Stimulated activated CD4-positive, alpha-beta T cell treated with anti-CD3 and anti-CD28 coated beads, Interleukin-15, amount 100 ng/mL, for 48 hours (primary cell): ENCODE measurements at places on chromosomes 2 and 18.

DNA sequence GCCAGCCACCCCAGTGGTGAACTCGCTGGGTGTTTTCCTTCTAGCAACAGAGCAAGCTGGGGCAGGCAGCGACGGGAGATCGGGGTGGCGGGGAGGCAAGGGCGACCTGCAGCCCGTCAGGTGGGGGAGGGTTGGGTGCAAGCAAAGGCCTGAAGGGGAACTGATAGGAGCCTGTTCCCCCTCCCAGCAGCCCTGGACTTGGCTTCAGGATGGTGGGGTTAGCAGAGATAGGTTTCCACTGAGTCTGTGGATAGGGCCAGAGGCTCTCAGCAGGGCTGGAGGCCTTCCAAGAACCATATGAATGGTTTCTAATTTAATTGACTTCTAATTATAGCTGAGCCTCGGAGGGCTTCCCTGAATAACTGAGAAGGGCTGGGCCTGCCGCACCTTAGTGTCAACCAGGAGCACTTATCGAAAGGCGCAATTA, 55.3 kb downstream of the EDAR start:
- DNase-seq, result no peak

DNA sequence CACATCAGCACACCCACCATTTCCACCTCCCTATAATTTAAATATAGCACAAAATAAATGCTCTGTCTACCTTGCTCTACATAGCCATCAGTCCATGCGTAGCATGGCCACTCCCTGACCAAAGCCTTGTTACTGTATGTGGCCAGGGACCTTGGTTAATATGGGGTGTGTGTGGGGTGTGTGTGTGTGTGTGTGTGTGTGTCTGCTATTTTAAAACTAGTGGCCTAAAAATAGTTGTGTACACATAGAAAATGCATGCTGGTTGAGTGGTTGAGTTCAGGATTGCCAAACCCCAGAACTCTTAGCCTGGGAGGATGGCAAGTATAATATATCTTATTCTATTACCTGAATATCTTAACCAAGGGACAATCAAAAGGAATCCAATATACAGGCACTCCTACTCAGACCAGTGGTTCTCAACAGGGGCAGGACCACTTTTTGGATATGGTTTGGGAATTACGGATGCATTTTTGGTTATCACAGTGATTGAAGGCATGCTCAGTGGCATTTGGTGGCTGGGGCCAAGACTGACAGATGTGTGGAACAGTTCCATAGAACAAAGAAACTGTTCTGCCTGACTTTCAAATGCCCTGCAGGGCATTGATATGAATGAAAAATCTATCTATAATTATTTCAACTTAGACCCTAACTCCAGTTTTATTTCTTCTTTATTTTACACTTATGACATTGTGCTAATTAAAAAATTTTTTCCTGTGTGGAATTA, 72.3 kb upstream of the PSME4 start:
- DNase-seq, result no peak

- DNase-seq, result no peak
Observed at GRCh38 chr2:8679567-8679826, 2.4 kb upstream of the ID2 start.

DNA sequence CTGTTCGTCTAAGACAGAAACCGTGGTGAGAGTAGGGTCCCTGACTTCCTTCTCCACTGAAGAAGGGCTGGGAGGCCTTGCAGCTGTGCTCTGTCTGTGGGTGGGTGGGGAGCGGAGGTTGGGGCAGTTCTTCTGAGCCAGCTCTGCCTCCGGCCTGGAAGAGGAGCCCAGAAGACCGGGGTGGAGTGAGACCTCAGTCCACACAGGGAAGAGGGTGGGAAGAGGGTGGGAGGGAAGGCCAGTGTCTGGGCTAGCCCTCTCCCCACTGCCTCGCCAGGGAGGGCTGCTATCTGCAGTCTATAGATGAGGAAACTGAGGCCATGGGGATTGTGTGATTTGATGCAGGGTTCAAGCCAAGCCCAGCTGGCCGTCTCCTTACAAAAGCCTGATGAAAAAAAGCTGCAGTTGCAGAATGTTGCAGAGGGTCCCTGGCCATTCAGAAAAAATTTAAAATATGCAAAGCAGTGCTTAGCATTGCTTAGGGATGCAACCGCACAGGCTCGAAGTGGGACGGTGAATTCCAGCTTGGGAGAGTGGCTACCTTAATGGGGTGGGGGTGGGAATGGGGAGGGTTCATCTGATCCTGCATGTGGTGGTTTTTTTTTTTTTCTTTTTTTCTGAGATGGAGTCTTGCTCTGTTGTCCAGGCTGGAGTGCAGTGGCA, 181.6 kb upstream of the HS6ST1 start:
- no peak for DNase-seq

DNA sequence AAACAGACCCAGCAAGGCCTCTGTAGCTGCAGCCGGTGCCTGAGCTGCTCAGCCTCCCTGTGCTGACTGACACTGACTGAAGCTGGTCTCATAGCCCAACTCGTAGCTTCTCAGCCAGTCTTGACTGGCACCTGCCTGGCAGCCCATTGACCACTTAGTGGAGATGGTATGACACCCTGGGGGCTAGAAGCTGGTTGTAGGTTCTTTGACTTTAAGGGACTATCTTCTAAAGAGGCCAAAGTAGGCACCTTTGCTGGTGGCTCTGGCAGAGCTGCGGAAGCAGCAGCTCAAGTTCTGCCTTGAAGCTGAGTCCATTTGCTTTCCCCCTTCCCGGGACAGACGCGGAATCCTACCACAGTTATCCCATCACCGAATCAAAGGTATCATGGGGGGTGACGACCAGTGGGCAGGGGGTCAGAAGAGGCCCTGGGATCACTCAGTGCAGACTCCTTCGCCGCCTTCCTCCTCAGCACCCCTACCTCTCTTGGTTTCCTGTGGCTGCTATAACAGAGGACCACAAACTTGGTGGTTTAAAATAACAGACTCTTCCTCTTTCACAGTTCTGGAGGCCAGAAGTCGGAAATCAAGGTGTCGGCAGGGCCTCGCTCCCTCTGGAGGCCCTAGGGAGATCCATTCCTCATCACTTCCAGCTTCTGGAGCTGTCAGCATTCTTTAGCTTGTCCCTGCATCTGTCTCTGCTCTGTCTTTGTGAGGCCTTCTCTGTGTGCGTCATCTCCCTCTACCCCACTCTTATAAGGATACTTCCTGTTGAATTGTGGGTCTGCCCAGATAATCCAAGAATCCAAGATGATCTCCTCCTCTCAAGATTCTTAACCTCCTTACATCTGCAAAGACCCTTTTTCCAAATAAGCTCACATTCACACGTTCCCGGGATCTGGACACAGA, 13.7 kb upstream of the FOSL2 start:
- no peak for DNase-seq

- DNase-seq, result no peak
Observed at GRCh38 chr2:127448526-127448925, 30.3 kb downstream of the PROC start.

- DNase-seq, result no peak
Observed at GRCh38 chr18:76487782-76488181, 7.3 kb downstream of the ZNF516 start.

DNA sequence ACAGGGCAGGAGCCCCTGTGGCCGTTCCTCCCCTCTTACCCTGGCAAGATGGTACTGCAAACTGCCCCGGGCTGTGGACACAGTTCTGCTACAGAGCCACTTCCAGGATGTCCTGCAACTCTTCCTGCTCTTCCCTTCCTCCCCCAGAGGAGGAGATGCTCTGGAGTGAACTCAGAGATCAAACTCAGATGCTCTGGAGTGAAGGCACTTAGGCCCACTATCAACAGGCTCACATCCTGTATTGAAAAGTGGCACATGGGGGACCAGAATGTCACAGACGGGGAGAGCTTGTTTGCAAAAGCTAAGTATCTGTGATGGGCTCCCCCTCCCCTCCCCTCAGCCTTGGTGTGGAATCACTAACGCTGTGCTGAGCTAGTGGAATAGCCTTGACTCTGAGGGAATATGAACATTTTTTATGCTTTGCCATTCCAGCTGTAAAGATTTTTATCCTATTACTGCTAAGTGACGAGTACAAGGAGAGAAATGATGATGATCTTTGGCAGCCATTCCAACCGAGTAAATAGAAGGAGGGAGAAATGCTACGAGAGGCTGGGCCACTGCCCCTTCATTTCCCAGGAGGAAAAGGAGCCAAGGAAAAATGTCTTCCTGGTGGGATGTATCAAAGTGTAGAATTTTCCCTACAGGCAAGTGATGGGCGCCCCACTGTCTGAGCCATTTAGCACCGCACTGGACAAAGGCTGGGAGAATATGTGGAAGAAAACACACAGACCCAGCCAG, 152.6 kb downstream of the GALNT14 start:
- no peak for DNase-seq

- DNase-seq, result no peak
Observed at GRCh38 chr2:3243804-3244203, 133.8 kb downstream of the EIPR1 start.

DNA sequence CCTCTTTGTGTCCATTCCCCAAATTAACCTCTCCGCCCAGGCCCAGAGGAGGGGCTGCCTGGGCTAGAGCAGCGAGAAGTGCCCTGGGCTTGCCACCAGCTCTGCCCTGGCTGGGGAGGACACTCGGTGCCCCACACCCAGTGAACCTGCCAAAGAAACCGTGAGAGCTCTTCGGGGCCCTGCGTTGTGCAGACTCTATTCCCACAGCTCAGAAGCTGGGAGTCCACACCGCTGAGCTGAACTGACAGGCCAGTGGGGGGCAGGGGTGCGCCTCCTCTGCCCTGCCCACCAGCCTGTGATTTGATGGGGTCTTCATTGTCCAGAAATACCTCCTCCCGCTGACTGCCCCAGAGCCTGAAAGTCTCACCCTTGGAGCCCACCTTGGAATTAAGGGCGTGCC, 13.5 kb downstream of the KHK start:
- DNase-seq, result no peak

GRCh38 chr2:21282515-21282898, 158.7 kb downstream of the TDRD15 start:
- no peak for DNase-seq

DNA sequence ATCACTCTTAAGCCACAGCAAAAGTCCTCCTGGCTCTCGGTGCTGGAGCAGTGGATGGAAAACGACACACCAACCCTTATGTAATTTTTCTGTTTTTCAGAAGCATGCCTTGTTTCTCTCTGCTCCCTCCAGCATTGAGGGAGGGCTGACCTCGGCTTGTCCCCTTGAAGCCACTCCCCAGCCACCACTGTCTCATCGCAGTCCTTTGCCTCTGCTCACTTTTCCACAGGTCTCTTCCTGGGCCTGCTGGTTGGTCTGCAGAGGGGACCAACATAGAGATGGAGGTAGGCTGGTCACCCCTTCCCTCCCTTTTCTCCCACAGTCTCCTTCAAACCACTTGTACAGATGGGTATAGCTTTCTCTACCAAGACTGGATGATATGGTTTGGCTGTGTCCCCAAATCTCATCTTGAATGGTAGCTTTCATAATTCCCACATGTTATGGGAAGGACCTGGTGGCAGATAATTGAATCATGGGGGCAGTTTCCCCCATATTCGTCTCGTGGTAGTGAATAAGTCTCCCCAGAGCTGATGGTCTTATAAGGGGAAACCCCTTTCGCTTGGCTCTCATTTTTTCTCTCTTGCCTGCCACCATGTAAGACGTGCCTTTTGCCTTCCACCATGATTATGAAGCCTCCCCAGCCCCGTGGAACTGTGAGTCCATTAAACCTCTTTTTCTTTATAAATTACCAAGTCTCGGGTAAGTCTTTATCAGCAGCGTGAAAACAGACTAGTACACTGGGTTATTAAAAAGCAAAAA, 14.3 kb upstream of the RIOK3 start:
- no peak for DNase-seq

DNA sequence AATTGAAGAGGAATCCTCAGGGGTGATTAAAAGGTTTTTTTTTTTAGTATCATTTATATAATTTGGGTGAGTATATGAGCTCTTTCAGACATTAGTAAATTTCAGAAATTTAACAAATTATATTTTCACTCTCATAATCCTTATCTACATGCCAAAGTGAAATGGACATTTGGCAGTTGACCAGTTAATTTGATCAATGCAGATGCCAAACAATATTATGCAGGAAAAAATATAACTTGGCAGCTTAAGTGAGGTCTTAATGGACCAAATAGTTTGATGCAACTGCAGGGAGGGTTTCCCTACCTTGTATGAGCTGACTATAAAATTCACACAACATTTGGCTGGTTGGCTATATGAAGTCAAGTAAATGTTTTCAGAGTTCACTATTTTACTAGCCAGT, 185.2 kb downstream of the CCDC102B start:
- DNase-seq, result no peak

DNA sequence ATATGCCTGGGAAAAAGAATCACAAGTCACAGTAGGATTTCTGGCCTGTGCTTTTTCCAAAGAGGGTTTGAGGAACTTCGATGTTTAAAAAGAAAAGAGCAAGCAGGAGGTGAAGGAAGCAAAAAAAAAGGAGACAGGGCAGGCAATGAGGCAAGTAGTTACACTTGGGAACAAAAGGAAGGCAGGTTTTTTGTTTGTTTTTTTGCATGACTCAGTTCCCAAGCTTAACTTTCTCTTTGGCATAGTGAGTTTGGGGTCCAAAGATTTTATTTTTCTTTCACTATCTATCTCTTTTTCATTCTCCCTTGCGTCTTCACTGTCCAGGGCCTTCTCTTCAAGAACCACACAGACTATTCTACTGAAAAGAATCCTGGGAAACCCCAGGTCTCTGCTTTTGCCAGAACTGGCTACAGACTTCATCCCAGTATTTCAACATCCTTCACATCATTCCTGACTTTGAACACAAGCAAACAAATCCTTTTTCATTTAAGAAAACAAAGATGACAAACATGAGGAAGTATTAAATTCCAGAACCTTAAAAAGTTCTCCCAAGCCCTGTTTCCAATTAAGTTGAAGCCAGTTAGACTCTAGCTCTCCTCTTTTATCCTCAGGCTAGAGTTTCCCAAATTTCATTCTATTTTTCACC, 210.7 kb upstream of the RND3 start:
- DNase-seq, result no peak

DNA sequence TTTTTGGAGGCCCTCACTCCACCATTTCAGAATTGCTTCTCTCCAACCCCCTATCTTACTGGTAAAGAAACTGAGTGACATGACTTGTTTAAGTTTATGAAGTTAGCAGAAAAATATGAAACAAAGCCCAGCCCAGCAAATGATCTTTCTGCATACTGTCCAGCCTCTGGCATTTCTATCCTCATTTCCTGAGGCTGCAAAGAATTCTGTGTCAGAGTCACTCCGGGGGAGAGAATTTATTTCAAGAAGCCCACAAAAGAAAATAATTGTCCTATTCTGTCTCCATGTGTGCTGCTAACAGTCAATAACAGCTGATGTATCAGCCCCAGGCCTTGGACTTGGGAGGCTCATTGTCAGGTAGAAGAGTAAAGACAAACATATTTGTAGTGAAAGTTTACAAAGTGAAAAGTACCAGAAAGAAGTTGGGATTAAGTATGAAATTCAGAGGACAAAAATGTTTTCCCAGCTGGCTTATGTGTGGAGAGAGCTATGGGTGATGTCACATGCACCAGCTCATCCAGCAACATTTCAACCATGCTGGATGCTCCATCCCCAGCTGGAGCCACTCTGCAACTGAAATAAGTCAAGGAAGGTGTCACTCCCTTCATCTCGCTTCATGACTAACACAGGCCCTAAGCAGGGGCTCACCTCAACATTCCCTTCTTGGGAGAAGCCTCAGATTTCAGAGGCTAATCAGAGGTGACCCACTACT, 42.3 kb downstream of the TRABD2A start:
- DNase-seq, result no peak

- no peak for DNase-seq
Observed at GRCh38 chr2:231422056-231422455, 26.5 kb downstream of the B3GNT7 start.
